NCI-H82 (cell line): ENCODE measurements at places on chromosomes 1 and 21.

- DNase-seq, result no peak
Measured at GRCh38 chr1:94983171-94983739, 56.3 kb upstream of the CNN3 start.

- peak; percentile 99 for DNase-seq
Measured at GRCh38 chr1:28369371-28370238, at the start of gene PHACTR4. TSS of gene PHACTR4 (plus strand) at chr1:28369740. CDS start at chr1:28407448, 37,708 bp downstream.

- DNase-seq, result no peak
Measured at GRCh38 chr1:72649211-72649888, 367.0 kb upstream of the NEGR1 start.

- DNase-seq, result peak; percentile 96
Measured at GRCh38 chr1:212520746-212521145, 87.8 kb upstream of the ATF3 start.

DNA sequence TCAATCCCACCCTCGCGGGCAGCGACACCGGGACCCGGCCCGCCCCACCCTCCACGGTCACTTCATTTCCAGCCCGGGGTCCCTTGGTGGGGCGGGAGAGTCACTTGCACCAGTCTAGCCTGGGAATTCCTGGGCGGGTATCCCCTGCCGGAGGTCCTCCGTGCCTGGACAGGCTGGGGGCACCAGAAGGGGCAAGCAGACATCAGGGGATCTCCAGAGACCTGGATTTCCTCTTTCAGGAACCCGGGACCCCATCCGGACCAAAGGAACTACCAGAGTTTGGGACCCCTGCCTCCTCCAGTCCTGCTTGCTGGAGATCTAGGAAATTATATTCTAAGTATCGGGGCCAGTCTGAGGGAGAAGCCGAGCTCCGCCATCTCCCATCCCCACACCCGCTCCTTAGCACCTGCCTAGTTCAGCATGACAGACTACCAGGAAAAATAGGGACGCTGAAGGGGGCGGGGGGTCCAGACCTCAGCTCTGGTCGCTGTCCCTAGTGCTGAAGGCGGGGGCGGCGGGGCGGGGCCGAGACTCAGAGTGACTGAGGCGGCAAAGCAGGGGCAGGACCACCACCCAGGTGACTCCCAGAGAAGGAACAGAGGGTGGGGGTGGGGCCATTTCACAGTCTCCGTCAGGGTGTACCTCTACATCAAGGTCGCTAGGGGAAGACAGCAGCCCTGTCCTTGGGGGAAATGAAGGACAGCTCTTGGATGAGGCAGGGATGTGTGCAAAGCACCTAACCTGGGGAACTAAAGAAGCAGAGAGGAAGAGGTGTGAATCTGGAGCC lies 832 bp downstream of the HCN3 start:
- DNase-seq, result peak; percentile 87

GRCh38 chr21:26432410-26432809 lies 140.7 kb downstream of the CYYR1 start:
- DNase-seq, result no peak

GRCh38 chr1:53145942-53146708 lies 3.7 kb upstream of the SLC1A7 start:
- peak; percentile 98 for DNase-seq

DNA sequence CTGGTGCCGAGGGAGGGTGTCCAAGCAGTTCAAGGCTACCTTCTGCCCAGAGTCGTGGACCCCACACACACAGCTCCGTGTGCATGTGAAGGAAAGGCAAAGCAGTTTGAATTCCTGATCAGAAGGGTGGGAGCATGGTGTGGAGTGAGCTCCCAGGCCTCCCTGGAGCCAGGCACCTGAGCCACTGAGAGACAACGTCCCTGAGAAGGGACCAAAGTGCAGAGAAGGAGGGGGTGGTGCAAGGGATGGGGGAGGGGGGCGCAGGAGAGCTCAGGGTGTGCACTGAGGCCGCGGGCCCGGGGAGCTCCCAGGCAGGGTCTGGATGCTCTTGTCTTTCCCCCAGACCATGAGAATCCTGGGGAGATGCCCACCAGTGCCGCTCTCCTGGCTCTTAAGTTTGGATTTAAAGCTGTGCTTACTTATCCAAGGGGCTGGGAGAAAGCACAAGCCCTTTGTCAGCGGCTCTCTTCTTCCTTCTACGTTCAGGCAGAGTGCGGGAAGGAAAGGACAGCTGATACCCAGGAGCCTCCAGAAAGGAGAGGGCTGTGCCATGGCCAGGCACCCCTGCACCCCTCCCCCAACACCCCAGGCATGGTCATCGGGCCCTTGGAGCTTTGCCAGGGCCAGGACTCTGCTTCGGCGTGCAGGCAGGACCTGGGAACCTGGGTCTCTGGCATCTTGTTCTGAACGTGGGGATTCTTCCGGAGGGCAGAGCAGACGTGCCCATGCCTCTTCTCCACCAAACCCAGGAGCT lies 24.1 kb downstream of the ACTA1 start:
- peak; percentile 52 for DNase-seq

- peak; percentile 63 for DNase-seq
Measured at GRCh38 chr1:35931446-35932157, 697 bp downstream of the AGO3 start.

DNA sequence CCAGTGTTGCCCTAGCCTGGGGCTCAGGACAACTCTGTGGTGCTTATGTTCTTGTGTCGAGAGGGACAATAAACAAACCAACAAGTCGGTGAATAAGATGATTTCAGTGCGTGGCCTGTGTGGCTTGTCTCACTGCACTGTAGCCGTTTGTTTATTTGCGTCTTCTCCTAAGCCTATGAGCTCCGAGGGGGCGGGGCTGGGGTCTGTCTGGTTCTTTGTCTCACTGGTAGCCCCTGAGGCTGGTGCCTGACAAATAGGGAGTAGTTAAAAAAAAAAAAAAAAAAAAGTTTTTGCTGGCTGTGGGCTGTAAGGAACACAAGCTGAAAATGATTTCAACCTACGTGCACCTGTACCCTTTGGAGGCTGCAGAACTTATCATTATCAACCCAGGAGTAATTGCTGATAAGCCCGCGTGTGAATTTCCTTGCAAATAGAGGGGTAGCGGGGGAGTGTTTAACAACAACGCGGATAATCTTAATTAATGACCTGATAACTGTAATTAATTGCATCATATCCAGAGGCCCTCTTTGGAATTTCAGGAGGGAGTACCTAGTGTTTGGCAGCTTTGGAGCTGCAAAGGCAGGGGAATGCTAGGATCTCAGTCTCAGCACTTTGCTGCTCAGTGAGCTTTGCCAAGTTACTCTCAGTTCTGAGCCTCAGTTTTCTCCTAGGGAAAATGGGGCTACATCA lies 925 bp upstream of the ARHGEF10L start:
- DNase-seq, result peak; percentile 95

DNA sequence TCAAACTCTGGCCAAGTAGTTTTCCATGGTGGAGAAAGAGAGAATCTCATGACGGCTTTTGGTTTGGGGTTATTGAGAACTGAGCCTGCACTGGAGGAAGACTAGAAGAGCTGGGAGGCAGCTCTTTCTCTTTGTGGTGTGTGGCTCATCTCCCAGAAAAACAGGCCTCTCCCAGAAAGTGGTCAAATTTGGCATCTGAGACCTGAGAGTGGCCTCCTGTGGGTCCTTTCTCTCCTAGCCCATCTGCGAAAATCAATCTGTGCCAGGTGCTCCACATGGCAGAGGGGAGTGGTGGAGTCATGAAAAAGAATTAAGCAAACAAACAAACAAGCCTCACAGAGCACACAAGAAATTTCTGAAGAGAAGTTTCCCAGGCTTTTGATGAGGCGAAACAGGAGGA lies 305.0 kb downstream of the ST6GALNAC3 start:
- no peak for DNase-seq

GRCh38 chr1:43980255-43981134 lies 1.5 kb downstream of the B4GALT2 start:
- no peak for DNase-seq

DNA sequence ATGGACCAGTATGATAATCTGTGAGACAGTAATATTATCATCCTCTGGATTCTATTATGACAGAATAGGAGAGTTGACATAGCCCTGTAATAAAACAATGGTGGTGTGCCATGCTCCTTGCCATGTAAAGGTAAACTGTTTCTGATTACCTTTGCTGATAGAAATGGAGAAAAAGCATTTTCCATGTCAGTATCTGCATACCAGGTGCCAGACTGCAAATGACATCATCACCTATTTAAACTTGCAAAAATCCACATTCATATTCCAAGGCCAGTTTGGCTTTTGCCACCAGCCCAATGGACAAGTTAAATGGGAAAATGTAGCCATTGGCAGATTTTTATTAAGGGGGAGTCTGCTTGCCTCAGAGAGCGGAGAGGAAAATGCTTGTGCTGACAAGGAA lies 23.9 kb upstream of the ABCD3 start:
- DNase-seq, result no peak

DNA sequence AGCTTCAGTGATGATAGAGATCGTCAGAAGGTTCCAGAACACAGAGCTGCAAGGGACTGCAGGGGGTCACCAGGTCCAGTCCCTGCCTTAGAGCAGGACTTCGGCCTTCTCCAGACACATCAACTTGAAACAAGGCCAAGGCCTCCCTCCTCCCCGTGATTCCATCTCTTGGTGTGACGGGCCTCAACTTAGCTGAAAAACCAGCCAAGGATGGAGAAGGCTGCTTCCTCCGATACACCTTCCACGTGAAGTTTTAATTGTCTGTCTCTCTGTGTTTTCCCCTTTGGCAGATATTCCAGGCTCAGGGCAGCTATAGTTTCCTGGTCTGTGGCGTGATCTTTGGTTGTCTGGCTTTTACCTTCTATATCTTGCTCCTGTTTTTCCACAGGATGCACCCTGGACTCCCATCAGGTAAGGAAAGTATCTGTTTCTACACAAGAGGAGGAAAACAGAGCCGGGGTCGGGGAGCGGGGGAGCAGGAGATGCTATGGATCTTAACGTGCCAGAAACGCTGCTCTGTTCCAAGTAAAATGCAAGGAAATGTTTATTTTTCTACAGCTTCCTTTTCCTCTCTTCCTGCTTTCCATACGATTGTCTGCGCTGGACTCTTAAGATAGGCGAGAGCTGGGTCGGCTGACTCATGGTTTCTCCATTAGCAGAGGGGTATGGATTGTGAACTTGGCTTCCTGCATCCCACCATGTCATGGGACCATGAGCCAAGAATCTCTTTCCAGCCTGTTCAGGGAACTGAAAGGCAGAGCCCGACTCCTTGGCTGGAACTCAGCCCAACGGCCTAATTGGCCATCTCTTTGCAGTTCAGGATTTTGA lies 32.8 kb downstream of the ELK4 start:
- no peak for DNase-seq

- DNase-seq, result no peak
Measured at GRCh38 chr1:27666791-27667254, 5.2 kb downstream of the IFI6 start.

- DNase-seq, result no peak
Measured at GRCh38 chr1:165876121-165876520, 48.7 kb downstream of the UCK2 start.

GRCh38 chr1:197761654-197762053 lies 13.6 kb downstream of the DENND1B start:
- DNase-seq, result no peak

DNA sequence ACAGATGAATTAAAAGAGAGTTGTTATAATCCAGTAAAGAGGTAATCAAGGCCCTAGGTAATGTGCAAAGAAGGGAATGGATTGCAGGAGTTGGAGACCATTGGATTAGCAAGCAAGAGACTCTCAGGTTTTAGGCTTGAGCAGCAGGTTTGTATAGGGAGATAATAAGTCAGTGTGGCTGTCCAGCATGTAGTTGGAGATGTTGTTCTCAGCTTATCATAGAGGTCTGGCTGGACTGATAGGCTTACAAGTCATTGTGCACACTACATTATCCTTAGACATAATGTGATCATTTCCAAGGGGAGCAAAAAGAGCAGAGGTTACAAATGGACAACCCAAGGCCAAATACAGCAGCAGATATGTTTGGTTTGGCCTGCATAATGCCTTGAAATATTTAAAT lies 45.9 kb upstream of the SAMD13 start:
- DNase-seq, result peak; percentile 56

- no peak for DNase-seq
Measured at GRCh38 chr1:212852105-212852688, 4.7 kb upstream of the SPATA45 start.

GRCh38 chr1:7857985-7858384 lies 5.1 kb upstream of the UTS2 start:
- DNase-seq, result peak; percentile 24

DNA sequence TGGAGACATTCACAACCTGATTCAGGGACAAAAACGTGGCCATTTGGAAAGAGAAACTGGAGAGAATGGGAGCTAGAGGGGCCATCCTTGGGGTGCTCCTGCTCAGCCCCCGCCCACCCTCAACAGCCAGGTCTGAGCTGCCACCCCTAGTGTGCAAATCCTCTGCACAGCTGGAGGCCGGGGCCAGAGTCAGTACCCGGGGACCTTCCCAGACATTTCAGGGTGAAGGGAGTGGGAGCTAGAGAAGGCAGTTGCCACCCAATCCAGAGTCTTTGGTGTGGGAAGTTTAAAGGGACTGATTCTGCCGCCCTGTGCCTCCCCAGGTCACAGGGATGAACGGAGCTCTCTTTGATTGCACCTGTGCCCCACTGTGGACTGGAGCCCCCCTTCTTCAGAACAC lies 397.4 kb downstream of the MATN1 start:
- DNase-seq, result no peak

GRCh38 chr21:42991992-42992740 lies 17.8 kb downstream of the PKNOX1 start:
- no peak for DNase-seq

GRCh38 chr1:26946270-26946669 lies 14.0 kb downstream of the KDF1 start:
- DNase-seq, result no peak

DNA sequence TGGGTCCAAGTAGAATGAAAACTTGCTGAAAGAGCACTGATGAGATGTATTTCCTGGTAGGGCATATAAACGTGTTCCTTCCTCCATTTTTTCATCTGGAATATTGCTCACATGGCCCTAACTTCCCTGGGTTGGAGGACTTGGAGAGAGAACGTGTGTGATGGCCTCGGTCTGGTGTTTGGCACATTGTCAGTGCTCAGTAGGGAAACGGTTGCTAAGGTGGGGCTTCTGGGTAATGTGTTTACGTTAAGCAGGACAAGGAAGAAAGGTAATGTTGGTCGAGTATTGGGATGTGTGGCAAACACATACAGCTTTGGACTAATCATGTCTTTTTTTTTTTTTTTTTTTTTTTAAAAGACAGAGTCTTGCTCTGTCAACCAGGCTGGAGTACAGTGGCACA lies 6.2 kb downstream of the TTF2 start:
- DNase-seq, result no peak

DNA sequence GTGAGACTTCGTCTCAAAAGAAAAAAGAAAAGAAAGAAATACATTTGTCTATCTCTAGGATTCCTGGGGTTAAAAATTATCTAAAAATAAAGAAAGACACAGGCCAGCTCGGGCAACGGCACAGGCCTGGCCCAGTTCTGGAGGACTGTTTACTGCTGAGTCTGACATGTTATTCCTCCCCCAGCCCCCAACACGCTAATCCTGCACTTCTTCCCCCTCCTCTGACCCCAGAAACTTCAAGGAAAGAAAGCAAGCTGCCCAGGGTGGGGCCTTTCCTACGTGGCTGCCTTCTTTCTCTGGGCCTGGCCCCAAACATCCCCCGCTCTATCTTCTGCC lies 40.0 kb downstream of the ACOT7 start:
- DNase-seq, result no peak

DNA sequence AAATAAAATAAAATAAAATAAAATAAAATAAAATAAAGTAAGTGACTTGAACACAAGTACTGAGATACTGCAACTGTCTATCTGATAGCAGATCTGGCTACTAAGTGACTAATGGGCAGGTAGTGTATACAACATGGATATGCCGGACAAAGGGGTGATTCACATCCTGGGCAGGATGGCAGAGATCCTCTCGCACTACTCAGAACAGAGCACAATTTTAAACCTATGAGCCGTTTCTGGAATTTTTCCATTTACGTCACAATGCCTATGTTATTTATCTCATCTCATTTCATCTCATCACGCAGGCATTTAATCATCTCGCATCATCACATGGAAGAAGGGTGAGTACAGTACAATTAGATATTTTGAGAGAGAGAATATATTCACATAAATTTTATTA lies 233.3 kb upstream of the COA6 start:
- no peak for DNase-seq
